ENCODE measurements at places on chromosomes 7 and 10.

- no peak for DNase-seq
Observed at GRCh38 chr10:58791137-58791536, 278.5 kb downstream of the BICC1 start.

DNA sequence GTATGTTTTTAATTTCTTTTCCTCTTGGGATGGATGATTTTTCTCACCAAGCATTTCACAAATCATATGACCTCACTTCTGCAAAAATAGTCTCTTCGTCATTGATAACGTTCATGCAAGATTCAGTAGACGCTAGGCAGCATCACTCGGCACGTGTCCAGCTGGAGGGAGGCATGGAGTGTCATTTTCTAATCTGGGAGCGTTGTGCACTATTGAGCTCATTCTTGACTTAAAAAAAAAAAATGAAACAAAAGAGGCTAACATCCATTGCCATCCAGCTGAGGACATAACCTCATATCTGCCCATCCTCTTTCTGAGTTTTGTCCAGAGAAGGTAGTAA, 56.2 kb downstream of the COL17A1 start:
- DNase-seq, result no peak

- no peak for DNase-seq
Observed at GRCh38 chr10:118927321-118927720, 102.2 kb upstream of the NANOS1 start.

DNA sequence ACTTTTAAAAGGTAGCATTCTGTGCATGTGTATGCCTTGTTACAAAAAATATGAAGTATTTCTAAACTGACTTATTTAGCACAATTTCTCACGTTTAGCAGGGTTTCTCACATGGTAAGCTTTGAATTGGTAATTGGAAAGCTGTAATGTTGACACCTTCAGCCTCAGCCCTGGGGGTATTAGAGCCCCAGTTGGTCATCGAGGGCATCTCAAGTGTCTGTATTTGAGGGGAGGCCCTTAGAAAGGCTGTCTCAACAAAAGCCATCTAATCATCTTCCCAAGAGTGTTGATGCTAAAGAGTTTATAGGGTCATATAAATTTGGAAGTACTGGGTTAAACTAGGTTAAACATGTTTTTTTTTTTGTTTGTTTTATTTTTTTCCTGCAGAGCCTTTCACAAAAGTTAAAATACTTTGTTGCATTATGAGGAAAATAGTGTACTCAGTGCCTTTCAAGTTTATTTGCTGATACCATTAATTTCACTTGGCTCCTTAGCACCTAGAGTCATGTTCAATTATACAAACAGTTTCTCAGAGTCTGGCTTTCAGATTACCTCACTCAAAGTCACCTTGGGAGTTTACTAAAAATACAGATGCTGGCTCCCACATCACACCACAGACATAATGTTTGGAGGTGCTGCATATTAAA, 134.0 kb downstream of the CD36 start:
- no peak for DNase-seq

DNA sequence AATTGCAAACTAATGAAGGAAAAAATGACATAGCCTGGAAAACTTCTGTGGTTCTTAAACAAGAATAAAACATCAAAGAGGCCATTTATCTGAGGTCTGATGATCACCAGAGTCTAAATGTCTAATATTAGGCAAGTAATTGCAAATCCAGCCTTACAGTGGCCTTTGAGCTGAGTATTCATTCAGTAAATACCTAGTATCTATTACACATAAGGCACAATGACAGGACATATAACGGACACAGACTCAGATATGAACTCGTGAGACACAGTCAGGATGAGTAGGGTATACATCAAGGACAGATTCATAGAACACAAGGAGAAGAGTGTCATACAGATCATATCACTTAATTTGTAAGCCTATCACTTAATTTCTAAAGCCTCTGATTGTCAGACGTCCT, 16.8 kb downstream of the GPAM start:
- DNase-seq, result no peak

GRCh38 chr10:58360412-58361004, 24.7 kb upstream of the TFAM start:
- no peak for DNase-seq

DNA sequence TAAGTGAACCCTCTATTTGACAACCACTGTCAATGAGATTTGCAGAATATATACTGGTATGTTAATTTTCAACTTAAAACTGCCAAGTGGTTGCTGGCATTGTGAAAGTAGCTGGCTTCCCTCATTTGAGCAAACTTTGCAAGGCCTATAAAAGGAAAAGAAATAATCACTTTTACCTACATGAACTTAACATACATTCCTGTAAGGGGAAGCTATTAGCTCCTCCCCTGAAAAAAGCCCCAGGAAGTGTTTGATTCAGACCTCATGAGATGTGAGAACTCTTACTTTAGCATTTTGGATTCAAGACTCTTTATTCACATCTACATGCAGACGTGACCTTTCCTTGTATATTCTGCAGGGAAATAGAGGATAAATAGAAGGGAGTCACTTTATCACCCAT, 175.6 kb downstream of the OTUD1 start:
- no peak for DNase-seq

DNA sequence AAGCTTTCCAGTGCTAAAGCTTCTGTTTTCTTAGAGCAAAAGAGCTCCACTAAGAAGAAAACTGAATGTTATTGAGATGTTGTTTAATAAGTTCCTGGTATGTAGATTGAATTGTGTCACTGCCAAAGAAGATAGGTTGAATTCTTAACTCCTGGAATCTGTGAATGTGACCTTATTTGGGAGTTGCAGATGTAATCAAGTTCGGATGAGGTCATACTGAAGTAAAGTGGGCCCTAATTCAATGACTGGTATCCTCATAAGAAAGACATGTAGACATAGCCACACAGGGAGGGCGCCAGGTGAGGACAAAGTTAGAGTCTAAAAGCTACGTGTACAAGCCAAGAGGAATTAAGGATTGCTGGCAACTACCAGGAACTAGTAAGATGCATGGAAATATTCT, 732.1 kb upstream of the C7orf33 start:
- DNase-seq, result no peak

Data from hematopoietic multipotent progenitor cell treated with erythropoietin and hydrocortisone succinate and interleukin-3 and kit ligand, for 4 days (in vitro differentiated cells).